ENCODE measurements at places on chromosomes 6 and 20.

DNA sequence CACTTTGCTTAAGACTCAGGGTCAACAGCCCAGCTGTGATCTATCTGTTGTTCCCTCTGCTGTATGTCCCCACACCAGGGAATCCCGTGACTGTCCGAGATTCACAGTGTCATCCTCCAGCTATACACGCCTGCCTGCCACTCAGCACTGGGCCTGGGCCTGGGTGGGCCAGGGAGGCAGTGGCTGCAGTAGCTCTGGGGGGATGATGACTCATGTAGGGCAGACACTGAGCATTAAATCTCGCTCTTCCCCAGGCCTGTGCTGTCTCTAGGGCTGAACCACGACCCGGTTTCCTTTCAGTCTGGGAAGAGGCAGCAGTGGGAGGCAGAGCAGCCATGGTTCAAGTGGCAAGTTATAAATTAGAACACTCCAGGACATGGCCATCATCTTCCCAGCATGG lies 173.9 kb downstream of the LRFN2 start:
- DNase-seq, result no peak

DNA sequence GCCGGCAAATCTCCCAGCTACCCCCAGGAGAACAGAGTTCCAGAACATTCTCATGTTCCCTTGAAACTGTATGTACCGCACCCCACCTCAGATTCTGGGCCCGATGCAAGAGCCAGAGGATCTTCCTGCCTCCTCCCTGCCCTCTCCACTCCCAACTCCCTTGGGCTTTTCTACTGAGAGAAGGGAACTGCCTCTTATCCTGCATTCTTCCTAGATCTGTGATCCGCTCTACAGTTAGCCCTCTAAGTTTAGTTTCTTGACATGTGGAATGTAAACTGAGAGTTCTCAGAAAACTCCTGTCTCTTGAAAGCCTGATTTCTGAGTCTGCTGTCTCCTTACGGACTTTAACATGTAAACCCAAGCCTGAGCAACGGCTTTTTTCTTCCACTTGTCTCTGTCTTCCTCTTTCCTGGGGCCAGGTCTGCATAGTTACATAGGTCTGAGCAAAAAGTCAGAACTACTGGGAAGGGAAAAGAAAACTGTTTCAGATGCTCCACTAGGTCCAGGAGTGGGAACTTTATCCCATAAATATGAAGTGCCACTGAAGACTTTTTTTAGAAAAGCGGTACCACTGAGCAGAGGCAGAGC lies 86.5 kb upstream of the TNFAIP3 start:
- no peak for DNase-seq

DNA sequence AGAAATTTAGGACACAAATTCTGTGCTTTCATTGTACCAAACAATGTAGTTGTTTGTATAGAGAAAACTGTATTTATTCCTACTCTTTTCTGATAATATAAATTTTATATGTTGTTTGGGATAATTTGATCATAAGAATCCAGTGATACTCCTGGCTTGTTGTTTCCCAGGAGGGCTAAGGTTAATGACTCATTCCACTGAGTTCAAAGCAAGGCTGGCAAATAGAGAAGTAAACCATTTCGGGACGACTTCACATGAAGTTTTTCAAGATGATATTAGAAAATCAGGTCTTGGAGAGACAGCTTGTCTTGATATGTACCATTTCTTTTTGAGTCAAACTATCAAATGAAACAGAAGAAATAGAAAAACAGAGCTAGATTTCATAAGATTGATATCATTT lies 326.1 kb upstream of the CNR1 start:
- no peak for DNase-seq

DNA sequence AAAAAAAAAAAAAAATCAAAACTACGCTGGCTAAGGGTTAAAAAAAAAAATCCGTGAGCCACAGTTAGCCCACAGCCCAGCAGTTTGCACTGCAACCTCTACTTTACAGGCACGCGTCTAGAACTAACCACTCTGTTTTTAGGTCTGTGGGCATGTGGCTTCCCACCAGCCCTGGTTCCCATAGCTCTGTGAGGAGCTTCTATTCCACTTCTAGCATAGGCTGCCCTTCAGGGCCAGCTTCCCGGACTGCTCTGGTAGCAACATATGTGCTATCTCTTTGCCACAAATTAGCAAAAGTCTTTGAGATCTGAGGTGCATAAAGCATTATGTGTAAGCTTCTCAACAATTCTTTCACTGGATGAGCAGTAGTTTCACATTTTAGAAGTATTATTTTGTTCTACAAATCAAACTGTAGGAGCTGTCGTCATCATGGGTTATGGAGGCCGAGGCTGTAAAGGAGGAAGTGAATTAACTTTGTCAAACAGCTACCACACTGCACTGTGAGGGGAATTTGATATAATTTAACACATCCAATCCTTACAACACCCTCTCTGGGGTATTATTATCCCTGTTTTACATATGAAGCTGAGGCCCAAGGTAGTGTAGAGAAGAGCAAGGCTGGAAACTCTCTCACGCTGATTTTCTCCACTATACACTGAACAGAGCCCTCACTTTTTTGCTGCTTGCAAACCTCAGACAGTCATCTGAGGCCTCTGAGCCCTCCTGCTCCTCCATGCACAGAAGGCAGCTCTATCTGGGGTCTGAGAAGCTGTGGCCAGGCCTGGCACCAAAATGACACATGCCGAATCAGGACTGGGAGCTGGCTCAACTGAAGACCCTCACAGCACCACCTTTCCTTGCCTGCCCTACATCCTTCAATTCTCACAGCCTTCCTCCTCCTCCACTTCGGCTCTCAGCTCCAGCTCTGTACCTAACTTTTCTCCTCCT lies 35.4 kb downstream of the MAN1A1 start:
- no peak for DNase-seq

- peak; percentile 17 for DNase-seq
Observed at GRCh38 chr6:101011186-101011585, 130.1 kb upstream of the ASCC3 start.

DNA sequence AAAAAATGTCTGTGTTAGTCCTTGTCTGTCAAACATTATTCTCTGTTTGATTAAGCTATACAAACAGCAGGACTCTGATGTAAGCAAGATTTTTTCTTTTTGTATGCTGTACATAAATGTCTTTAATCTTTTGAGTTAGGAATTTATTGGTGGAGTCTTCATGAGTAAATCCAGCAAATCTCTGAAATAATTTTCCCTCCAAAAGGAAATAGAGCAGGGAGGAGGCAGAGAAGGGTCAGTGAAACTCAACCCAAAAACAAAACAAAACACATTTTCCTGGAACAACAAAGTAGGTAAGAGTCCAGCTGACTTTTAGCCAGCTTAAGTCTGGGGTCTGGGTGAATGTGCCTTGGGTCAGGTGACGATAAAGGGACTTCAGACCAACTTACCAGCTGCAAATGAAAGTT lies 113.7 kb downstream of the FOXA2 start:
- DNase-seq, result no peak

DNA sequence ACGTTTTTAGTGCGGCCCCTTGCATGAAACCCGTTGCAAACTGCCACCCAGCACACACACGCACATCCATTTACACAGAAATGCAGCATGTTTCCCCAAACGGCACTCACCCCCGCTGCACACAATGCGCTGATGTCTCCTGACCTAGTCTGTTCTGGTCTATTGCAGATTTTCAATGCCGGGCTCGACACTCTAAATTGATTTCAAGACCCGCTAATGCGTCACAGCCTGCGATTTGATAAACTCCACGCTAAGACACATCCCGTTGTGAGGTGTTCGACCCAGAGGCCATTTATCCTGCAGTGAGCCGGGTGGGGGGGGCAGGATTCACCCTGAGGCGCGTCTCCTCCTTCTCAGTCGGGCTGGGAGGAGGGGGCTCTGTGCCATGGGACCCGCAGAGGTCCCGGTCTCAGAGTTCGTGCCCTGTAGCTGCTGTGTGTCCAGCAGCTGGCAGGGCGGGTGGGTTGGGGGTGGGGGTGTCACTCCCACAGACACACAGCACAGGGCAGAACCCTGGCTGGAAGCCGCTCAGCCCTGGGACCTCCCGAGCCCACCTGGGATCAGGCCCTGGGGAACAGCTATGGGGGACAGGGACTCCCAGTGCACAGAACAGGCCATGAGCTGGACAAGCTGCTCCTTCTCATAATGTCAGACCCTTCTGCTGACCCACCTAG lies 367.9 kb downstream of the PREX1 start:
- no peak for DNase-seq

- DNase-seq, result no peak
Observed at GRCh38 chr6:134634966-134635365, 314.9 kb downstream of the ALDH8A1 start.

- DNase-seq, result no peak
Observed at GRCh38 chr20:43579861-43580793, 10.6 kb upstream of the IFT52 start.

DNA sequence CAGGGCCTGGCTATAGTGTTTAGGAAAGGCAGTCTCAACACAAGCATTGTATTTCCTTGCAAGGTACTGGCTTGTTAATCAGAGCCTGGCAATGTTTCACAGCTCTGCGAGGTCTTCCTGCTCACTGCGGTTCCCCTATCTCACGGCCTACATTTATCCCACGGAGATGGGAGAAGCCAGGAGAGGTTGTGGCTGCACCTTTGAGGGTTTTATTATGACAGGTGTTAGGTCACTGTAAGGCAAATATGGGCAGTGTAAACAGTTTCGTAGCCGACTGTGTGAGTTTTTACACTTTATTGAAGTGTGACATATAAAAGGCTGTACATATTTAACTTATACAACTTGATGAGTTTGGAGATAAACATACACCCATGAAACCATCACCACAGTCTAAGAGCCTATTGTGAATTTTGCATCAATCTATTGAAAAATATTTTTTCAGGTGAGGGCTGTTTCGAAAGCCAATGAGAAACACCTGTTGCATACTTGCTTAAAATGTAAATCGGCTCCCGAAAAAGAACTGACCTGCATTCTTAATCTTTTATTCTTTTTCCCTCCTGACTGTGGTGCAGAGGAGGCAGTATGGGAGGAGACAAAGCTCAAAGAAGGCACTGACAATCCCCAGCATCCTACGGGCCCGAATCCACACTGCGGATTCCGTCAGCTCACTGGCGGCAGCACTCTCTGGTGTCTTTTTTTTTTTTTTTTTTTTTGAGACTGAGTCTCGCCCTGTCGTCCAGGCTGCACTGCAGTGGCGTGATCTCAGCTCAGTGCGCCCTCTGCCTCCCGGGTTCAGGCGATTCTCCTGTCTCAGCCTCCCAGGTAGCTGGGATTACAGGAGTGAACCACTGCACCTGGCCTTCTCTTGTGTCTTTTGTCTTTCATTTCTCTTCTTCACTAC lies 7.5 kb upstream of the RBM38 start:
- DNase-seq, result no peak

DNA sequence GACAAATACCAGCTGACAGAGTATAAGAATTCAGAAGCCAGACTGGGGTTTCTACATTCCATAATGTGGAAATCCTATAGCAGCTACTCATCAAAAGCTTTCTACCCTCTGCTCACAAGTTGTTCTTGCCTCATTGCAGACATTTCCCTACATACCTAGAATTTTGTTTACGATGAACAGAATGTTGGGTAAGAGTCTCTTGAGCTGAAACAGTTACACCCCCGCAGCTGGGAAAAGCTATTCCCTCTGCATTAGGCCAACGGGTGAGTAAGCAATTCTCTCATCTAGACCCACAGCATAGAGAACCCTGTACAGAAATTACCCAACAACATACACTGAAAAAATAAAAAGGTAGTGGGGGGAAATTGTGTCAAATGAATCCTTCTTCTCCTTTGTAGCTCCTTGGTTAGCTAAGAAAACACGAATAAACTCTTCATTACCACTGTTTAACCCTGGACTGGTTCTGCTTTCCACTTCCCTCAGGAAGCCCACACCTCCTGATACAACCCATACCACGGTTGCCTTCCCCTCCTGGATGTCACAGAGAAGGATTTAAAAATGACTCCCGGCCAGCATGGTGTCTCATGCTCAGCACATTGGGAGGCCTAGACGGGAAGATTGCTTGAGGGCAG lies 215.0 kb upstream of the SHLD1 start:
- no peak for DNase-seq

DNA sequence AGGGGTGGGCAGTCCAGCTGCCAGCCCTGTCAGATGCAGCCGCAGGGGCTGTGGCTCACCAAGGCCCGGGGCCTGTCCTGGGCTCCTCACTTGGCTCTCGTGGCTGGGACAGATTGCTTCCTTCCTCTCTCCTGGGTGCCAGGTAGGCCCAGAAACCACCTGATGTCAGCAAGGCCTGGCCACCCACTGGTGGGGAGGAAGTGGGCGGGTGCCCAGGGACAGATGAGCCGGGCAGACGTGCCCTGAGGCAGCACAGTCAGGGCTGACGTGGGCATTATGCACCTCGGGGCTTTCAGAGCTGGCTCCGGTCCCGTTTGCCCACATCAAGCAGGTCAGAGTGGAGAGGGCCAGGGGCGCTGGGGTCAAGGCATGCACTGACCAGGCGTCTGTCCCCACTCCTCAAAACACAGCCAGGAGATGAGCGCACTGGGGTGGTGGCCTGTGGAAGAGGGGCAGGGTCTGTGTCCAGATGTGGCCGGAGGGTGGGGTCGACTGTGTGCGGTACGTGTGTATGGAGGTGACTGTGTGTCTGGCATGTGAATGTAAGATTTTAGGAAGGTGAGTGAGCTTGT lies 133.2 kb upstream of the PTPN1 start:
- DNase-seq, result peak; percentile 63

GRCh38 chr6:145891126-145891525 lies 73.0 kb downstream of the SHPRH start:
- no peak for DNase-seq

DNA sequence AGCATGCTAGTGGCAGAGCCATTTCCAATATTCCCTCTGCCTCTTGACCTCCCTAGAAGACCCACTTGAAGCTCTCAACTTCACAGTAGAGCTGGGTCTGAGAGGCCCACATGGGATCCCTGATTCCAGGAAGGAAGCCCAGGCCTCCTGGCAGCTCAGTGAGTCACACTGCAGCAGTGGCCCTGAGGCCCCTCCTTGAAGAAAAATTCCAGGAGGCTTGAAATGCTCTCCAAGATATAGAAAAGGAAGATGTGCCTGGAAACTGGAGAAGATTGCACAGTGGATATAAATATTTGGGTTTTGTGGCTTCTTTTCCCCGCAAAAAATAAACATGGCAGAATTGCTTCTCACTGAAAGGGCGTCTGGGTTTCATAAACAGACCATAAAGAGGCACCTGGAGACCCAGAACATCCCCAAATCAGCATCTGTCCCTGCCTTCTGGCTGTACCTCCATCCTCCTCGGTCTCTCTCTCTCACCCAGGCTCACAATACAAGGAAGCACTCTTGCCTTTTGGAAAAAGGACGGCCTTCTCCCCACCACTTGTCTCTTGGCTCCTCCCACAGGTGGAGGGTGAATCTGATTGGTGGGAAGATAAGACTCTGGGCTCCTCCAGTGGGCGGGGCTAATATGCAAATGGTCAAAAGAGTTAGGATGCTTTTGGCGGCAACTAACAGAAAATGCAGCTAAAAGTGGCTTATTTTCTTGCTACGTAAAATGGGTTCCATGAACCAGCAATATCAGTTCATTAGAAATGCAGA lies 200.0 kb upstream of the SULF2 start:
- DNase-seq, result no peak

DNA sequence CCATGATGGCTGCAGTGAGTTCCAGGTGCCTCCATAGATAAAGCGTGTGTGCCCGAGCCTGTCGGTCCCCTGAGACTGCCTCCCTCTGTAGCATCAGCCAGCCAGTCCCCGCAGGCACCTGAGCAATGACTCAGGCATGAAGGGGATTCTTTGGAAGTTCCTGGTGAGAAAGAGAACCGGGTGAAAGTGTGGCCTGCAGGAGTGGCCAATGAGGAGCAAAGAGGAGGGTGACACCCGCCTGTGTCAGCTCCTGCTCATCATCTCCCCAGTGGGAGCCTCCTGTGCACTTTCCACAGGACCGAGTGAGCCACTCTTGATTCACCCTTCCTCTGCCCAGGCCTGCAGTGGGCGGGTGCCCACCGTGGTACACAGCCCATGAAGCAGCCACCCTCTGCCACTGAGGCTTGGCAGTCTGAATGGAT lies 71.2 kb upstream of the PTPN1 start:
- DNase-seq, result no peak

- no peak for DNase-seq
Observed at GRCh38 chr6:24313251-24314141, 44.4 kb downstream of the DCDC2 start.
